ENCODE measurements at places on chromosomes 11 and 22.

GRCh38 chr11:11555208-11555607 is 66.6 kb downstream of the GALNT18 start:
- H3K4me1 ChIP-seq: no peaks in the 10 kb centered on the region
- no peak overlapping the region for H3K27ac ChIP-seq
- H3K4me3 ChIP-seq: no peak overlapping the region
- H3K36me3 ChIP-seq: no peaks in the 10 kb centered on the region

DNA sequence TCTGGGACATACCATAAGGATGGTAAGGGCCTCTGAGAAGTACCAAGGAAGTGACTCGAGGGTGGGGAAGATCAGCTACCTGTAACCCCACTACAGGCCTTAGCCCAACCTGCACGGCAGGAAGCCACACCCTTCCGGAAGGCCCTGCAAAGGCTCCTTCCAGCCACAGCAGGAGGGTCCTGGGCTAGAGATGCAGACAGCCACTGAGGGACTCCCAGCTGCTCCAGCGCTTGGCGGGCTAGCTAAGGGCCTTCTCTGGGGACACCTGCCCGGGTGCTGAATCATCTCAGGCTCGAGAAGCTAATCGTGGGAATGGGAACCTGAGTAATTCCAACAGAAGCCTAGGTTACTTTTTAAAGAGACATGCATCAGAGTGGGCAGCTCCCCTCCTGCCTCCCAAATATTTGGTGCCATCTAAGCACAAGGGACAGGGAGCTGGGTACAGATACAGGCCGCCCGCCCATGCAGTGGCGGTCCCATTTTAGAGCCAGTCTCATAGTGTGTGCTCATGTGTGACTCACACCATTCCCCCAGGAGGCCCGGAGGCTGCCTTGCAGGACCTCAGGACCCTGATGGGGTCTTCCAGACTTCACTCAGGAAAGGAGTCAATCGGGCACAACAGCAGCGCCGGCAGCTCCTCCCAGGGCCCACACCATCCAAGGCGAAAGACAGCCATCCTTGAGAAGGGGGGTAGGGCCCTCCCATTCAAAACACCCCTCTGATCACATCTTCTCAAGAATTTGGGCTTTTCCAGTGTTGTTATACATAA is 8.0 kb downstream of the MYH9 start:
- H3K27me3 ChIP-seq: no peaks in the 10 kb centered on the region
- H3K4me1 ChIP-seq: peaks cover 73% of the 10 kb centered on the region
- peak overlapping the region; percentile 98 for H3K27ac ChIP-seq
- peaks cover 81% of the 10 kb centered on the region for H3K36me3 ChIP-seq
- DNase-seq: no peak

GRCh38 chr11:83156144-83156995 is 561 bp upstream of the PCF11 start:
- no peaks in the 10 kb centered on the region for H3K27me3 ChIP-seq
- H3K4me1 ChIP-seq: peaks cover 26% of the 10 kb centered on the region
- H3K27ac ChIP-seq: peak overlapping the region; percentile 100
- peak overlapping the region; percentile 96 for H3K4me3 ChIP-seq

- H3K27ac ChIP-seq: no peak overlapping the region
- no peak overlapping the region for H3K4me3 ChIP-seq
- no peaks in the 10 kb centered on the region for H3K36me3 ChIP-seq
- peaks cover 30% of the 10 kb centered on the region for H3K27me3 ChIP-seq
- no peak for DNase-seq
- no peaks in the 10 kb centered on the region for H3K4me1 ChIP-seq
Observed at GRCh38 chr11:20631519-20632168, 32.2 kb downstream of the SLC6A5 start.

DNA sequence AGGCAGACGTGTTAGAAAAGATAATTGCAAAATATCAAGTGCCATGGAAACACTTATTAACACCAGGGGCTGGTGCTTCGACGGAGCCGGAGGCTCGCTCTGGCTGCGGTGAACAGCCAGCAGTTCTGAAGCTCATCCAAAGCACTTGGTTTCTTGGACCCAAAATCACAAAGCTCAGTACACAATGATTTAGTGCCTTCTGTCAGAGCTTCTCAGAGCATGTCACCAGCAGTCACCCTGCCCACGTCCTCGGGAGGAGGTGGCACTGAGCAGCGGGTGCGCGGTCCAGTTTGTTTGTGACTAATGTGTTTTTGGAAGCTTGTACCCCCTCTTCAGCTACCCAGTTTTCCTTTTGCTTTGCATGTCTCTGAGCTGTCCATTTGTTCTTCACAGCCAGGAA is 58.7 kb upstream of the KIRREL3 start:
- no peak overlapping the region for H3K4me3 ChIP-seq
- H3K27me3 ChIP-seq: no peaks in the 10 kb centered on the region

- peak overlapping the region; percentile 78 for H3K27ac ChIP-seq
- peaks cover 21% of the 10 kb centered on the region for H3K36me3 ChIP-seq
- no peaks in the 10 kb centered on the region for H3K4me1 ChIP-seq
- no peak overlapping the region for H3K4me3 ChIP-seq
- no peak for DNase-seq
Observed at GRCh38 chr22:24179478-24180210, 1.6 kb upstream of the SUSD2 start.

DNA sequence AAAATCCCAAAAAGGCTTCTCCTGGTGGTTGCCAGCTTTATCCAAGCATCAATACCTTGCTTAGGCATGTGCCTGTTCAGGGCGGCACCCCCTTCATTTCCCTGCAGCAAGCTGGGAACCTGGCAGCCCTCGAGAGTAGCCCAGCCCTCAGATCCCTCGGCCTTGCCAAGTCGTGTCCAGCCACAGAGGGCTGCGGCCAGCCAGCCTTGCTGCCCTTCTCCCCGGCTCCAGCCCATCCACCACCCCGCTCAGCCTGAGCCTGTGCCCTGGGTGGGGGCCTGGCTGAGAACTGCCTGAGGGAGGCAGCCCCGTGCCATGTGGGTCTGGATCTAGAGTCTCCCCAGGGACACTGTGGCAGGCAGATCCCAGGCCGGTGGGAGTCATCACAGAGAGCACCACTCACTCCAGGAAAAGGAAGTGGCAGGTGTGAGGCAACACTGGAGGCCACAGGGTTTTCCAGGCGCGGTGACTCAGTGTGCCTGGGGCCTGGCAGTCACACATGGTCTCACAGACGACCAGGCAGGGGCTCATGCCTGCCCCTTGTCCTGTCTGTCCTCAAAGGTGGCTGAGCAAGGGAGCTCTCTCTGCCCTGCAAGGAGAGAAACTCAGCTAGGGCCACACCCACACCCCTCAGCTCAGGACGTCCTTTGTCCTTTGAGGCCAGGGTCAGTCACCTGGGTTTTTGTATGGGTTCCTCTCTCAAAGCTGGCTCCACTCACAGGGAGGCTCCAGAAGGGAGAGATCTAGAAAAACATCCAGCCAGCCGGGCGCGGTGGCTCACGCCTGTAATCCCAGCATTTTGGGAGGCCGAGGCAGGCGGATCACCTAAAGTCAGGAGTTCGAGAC is 12.2 kb upstream of the CDC42BPG start:
- H3K4me3 ChIP-seq: peak overlapping the region; percentile 86
- DNase-seq: no peak
- peak overlapping the region; percentile 95 for H3K27ac ChIP-seq
- H3K4me1 ChIP-seq: peaks cover 80% of the 10 kb centered on the region
- H3K36me3 ChIP-seq: peaks cover 100% of the 10 kb centered on the region

DNA sequence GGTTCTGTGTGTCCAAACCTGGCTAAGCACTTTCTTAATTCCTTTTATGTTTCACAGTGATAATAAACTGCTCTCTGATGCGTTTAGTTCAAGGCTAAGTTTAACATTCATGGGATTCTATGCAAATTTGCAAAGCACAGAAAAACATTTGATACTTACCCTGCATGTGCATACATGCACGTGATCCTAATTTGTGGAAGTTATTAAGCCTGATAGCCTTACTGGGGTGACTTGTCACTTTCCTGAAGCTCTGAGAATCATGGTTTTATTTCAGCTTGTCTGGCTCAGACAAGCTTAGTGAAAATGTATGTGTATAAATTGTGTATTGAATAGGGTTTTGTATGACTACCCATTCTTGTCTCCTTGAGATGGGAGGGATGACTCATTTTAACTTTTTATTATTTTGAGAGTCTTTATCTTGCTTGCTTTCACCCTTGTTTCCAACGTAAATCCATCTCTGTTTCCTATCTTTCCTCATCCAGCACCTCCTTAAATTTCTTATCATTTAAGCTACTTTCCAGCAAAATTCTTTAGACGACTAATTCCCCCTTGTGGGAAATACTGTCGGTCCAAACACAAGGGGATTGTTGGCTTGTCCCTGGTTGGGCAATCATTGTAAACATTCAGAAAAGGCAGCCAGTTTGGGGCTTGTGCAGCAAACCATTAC is 167.1 kb downstream of the C11orf91 start:
- H3K4me3 ChIP-seq: no peak overlapping the region
- peaks cover 18% of the 10 kb centered on the region for H3K27me3 ChIP-seq
- no peaks in the 10 kb centered on the region for H3K36me3 ChIP-seq
- no peak overlapping the region for H3K27ac ChIP-seq
- H3K4me1 ChIP-seq: no peaks in the 10 kb centered on the region
- no peak for DNase-seq

GRCh38 chr11:68302670-68303069 is 9.7 kb upstream of the LRP5 start:
- no peaks in the 10 kb centered on the region for H3K36me3 ChIP-seq
- no peak overlapping the region for H3K27ac ChIP-seq
- no peak for DNase-seq
- H3K27me3 ChIP-seq: peaks cover 15% of the 10 kb centered on the region
- H3K4me1 ChIP-seq: peaks cover 5% of the 10 kb centered on the region

DNA sequence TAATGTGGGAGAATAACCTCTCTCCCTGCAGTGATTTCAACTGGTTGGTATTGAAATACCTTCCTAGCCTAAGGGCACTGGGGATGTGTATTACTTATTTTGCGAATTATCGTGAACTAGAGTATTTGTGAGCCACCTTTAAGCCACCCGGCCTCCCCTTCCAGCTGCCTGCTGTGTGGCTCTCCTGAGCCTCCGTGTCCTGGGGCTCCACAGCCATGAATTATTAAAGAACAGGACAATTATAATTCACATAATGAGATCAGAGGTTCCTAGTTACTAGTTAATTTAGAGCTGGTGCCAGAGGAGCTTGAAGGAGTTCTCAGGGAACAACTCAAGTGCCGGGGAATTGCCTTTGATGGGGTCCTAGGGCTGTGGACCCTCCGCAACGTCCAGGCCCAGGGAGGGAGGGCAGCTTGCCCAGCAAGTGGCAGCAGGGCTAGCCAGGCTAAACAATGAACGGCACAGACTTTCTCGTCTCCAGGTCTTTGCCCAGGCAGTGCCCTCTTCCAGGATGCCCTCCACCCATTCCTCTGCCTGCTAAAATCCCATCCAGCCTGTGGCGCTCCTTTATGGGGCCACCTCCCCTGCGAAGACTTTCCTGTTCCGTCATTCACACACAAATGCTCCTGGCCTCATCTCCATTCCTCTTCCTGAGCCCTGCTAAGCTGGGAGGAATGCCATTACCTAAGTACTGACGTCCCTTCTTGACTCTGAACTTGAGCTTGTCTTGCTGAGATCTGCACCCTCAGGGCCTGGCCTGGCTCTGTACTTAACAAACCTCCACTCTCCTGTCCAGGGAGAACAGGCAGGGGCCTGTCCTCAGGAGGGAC is 91.5 kb downstream of the RTL6 start:
- peaks cover 5% of the 10 kb centered on the region for H3K36me3 ChIP-seq
- no peak overlapping the region for H3K27ac ChIP-seq
- H3K4me3 ChIP-seq: no peak overlapping the region
- DNase-seq: no peak
- H3K4me1 ChIP-seq: no peaks in the 10 kb centered on the region

DNA sequence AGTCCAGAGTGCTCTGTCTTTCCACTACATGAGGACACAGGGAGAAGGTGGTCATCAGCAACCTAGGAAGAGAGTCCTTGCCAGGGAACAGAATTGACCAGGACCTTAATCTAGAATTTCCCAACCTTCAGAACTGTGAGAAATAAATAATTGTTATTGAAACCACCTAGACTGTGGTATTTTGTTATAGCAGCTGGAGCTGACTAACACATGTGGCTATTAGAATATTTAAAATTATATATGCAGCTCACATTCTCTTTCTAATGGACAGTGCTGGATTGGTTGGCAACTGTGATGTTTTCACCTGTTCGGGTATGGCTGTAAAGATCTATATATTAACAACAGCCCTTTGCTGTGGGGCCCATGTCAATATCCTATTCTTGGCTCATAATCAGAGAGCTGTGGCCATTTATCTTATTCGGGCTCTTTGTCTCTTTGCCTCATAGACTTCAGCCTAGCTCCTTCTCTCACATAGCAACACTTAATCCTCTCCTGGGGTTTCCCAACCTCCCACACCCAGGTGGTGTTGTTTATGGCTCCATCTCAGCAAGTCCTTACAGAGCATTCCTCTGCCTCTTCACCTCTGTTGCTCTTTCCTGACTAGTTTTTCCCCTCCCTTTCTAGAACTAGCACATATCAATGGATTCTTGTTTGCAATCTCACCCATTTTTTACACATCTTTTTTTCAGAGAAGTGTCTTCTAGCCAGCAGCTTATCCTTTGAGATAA is 46.4 kb upstream of the AMOTL1 start:
- no peak for DNase-seq
- no peak overlapping the region for H3K27ac ChIP-seq
- H3K4me3 ChIP-seq: no peak overlapping the region
- H3K36me3 ChIP-seq: no peaks in the 10 kb centered on the region

GRCh38 chr22:27372969-27373670 is 428.4 kb downstream of the MN1 start:
- no peaks in the 10 kb centered on the region for H3K4me1 ChIP-seq
- no peak overlapping the region for H3K4me3 ChIP-seq
- no peak for DNase-seq
- no peak overlapping the region for H3K27ac ChIP-seq
- H3K36me3 ChIP-seq: no peaks in the 10 kb centered on the region
- peaks cover 32% of the 10 kb centered on the region for H3K27me3 ChIP-seq

DNA sequence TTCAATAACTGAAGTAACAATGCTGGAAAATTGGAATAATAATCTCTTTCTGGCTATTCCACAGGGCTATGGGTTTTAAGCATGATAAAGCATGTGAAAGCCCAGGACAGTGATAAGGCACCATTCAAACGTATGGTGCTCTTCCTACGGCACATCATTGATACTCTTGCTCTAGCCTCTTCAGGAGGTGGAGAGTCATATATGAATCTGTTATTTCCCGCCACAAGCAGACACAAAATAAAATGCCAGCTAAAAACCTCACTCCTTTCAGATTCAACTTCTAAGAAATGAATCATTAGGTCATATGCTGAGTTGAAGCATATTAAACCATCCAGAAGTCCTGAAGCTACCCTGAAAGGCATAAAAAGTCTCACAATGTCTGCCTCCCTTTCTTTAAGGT is 49.9 kb downstream of the FZD4 start:
- no peak overlapping the region for H3K4me3 ChIP-seq
- no peak overlapping the region for H3K27ac ChIP-seq
- no peak for DNase-seq
- H3K4me1 ChIP-seq: no peaks in the 10 kb centered on the region
- H3K36me3 ChIP-seq: no peaks in the 10 kb centered on the region

DNA sequence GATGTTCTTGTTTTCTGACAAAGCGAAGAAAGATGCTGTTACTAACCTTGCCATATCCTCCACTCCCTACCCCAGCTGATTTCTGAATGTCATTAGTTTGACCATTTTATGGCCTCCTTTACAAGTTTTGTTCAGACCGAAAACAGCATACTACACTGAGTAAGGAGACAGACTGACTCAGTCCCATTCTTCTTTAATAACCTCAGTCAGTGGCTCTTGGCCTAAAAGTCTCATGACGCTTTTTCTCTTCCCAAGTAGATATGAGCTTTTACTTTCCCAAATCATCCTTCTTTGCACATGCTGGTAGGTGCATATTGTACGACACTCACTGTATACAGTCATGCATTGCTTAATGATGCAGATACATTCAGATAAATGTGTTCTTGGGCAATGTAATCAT is 8.0 kb upstream of the FIBIN start:
- H3K4me3 ChIP-seq: no peak overlapping the region
- H3K4me1 ChIP-seq: no peaks in the 10 kb centered on the region
- H3K36me3 ChIP-seq: no peaks in the 10 kb centered on the region
- no peaks in the 10 kb centered on the region for H3K27me3 ChIP-seq
- DNase-seq: no peak
